ENCODE measurements at places on chromosomes 1 and 21.
A peak's percentile ranks its signal among the peaks of the same experiment; 100 is the strongest.

GRCh38 chr1:20446796-20447195 is 39.2 kb downstream of the CAMK2N1 start:
- no peak for DNase-seq

DNA sequence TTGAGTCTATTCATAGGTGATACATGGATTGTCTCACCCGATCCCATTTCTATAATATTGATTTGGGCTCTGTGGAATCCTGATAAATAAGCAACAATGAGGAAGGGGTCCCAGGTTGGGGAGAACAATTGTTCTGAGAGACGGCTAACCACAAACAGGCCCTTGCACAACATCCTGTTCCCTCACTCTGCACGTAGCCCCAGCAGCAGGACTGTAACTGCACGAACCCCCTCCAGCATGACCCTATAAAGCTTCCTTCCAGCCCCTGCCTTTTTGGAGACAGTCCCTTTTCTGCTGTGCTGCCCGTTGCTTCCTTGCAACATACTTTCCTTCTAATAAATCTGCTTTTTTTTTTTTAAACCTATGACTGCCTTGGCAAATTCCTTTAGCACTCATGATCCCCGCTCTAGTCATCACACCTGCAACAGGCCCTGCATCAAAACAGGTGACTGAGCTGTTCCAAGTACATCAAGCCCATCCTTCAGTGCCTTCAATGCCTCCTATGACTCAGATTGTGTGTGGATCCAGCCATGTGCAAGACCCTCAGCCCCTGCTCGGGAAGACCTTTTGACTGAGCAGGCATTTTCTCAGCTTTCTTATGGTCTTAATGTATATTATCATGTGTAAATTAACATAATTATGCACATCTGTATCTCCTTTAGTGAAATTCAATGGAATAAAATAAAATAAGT is 63.7 kb upstream of the B3GALNT2 start:
- no peak for DNase-seq

DNA sequence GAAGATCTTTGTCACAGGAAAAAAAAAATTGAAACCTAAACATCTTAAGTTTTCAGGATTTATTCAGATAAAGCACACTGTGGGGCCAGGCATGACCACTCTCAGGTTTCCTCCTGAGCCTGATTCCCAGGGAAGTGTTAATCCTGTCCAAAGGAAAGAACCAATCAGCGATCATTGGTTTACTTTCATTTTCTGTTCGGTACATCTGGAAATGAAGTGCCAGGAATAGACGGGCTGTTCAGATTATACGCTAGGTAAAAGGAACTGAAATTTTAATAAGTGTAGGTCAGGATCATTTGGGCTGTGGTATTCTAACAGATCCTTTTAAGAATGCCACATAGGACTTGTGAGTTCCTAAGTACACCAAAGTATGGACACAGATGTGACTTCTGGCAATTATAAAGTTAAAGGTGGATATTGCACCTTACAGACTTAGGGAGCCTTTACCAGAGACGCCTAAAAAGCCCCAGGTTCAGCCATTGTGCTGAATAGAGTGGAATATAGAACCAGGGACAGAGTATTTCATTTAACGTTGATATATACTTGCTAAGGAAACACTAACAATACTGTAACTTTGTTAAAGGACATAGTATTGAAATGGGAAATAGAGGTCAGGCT is 9.3 kb upstream of the CACYBP start:
- peak; percentile 39 for DNase-seq

GRCh38 chr1:81254560-81254959 is 546.2 kb upstream of the ADGRL2 start:
- no peak for DNase-seq

DNA sequence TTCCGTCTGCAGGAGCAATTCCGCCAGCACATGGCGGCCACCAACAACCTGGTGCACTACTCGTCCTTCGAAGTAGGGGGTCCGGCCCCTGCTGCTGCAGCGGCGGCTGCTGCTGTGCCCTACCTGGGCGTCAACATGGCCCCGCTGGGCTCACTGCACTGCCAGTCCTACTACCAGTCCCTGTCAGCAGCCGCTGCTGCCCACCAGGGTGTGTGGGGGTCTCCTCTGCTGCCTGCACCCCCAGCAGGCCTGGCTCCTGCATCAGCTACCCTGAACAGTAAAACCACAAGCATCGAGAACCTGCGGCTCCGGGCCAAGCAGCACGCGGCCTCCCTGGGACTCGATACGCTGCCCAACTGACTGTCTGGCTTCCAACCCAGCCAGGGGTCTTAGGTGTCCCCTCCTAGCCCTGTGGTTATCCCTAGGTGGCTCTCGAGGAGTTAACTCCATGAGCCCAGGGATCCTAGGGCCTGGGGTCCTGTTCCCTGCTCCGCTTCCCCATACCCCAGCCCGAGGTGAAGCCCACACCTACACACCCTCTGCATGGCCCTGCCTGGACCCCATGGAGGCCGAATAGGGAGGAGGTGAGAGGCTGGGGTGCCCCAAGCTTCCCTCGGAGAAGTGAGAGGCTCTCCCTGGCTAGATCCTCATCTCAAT is 22.6 kb downstream of the DMBX1 start:
- DNase-seq: no peak

- DNase-seq: no peak
These were observed 39.7 kb downstream of the HUNK start for GRCh38 chr21:31912501-31912900.

DNA sequence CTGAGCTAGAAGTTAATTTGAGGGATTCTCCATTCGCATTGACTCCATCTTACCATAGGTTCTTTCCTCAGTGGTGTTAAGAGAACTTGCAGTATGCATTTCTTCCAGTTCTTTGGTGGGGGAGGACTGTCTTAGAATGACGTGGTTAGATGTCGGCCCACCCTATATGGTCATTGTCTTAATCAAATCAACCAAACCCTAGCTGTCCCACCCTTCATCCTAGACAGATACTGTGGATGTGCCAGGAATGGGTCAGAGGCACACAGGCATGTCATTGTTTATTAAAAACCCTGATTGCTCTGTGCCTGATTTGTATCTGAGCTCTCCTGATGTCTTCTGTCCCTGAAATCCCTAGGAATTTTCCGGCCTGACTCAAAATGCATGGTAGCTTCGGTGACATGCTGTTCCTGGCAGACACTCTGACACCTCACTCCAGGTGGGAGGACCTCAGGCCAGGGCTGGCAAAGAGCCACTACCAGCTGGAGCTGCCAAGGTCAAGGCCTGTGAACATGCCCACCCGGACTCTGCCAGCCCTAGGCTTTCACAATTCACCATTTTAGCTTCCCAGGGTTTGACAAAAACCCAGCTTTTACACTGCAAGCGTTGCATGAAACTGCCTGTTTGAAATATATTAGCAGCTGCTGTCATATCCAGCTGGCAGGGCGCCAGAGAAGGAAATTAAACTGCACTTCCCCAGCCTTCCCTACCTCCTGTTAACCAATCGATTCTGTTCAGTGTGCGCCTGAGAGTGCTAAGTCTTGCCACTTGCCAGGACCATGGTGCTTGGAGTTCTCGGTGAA is 134.0 kb downstream of the FAM78B start:
- DNase-seq: no peak

DNA sequence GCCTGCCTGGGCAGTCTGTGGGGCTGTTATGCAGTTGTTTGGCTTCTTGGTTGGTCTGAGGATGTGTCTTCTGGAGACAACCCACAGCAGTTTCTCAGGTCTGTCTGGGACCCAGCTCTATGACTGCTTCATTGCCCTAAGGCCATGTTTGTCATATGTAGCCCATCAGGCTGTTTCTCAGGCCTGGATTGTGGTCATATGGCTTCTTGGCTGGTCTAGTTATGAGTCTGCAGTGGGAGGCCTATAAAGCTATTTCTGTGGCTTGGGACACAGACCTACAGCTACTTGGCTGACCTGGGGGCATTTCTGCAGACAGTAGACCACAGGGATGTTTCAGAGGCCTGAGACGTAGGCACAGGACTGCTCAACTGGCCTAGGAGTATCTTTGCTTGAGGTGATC is 41.5 kb downstream of the CHIA start:
- DNase-seq: no peak

DNA sequence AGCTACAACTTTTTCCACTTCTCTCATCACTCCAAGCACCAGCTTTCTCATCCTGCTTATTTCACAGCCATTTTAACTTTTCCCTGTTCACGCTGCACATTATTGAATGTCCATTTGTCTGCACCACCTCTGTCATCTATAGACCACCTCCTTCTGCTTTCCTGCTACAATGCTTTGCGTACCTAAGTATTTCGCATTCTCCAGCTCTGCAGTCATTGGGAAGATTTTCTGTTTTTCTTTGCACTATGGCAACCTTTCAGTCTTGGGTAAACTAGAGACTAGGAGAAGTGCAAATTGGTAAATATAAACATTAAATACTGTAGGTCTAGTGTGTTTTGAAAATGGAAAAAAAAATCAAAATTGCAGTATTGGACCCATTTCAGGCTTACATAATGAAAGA is 835 bp downstream of the CCDC30 start:
- DNase-seq: no peak

DNA sequence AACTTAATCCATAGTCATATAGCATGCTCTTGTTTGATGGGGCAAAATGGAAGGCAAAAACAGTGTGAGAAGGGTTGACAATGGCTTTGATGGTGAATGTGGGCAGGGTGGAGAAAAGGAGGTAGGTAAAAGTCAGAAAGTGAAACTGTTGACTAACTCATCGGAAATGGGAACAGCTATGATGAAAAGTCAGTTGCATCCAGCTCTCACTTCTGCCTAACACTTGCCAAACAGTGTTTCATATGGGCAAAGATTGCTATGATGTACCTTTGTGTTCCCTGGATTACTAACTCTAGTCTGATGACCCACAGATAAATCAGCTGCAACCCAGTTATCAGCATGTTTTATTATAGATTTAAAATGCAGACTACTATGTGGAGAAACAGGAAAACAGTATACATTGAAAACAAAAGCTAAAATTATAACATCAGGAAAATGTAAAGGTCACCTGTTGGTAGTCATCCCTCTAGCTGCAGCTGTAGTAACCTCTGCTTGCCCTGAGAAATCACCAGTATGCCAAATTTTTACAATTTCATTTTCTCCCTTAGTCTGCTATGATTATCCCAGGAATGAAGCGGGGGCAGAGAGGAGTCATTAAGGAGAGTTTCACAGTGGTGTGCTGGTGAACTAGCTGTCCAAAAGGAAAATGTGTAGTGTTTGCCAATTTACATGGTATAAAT is 11.7 kb downstream of the TNFSF18 start:
- no peak for DNase-seq
